ENCODE measurements at places on chromosomes 5 and 9.

- H3K36me3 ChIP-seq: no peaks in the 10 kb centered on the region
- no peak overlapping the region for H3K27ac ChIP-seq
- no peak for DNase-seq
- no peak overlapping the region for H3K4me3 ChIP-seq
Observed at GRCh38 chr5:65209341-65209740, 272.4 kb downstream of the ADAMTS6 start.

DNA sequence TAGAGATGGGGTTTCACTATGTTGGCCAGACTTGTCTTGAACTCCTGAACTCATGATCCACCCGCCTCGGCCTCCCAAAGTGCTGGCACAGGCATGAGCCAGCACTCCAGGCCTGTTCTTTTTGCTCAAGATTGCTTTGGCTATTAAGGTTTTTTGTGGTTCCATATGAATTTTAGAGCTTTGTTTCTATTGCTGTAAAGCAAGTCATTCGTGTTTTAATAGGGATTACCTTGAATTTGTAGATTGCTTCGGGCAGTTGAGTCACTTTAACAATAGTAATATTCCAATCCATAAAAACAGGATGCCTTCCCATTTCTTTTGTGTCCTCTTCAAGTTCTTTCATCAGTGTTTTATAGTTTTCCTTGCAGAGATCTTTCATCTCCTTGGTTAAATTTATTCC, 22.1 kb downstream of the C6 start:
- H3K4me1 ChIP-seq: no peaks in the 10 kb centered on the region
- H3K27me3 ChIP-seq: no peaks in the 10 kb centered on the region
- DNase-seq: no peak
- no peak overlapping the region for H3K27ac ChIP-seq
- no peaks in the 10 kb centered on the region for H3K36me3 ChIP-seq

DNA sequence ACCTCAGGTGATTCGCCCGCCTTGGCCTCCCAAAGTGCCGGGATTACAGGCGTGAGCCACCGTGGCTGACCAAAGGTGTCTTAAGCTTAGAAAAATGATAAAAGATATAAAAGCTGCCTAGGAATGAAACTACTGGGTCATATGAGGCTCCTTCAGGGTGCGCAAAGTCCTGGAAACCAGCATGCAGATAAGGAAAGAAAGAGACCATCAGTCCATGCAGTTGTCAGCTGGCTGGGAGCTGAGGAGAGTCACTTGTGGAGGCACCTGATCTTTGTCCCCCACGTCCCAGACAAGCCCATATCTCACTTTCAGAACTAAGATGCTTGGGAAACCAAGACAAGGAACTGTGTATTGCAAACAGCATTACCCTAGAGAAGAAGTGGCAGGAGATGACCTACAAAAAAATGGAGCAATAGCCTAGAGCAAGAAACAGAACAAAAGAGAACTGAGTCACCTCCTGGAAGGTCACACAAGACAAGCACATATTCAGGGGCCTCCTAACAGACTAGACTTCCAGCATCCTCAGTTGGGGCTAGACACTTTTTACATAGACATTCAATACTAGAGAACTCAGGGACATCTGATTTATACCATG, 2.8 kb upstream of the CCDC125 start:
- no peak overlapping the region for H3K4me3 ChIP-seq
- DNase-seq: no peak
- H3K36me3 ChIP-seq: no peaks in the 10 kb centered on the region
- peaks cover 19% of the 10 kb centered on the region for H3K4me1 ChIP-seq
- H3K27me3 ChIP-seq: no peaks in the 10 kb centered on the region
- no peak overlapping the region for H3K27ac ChIP-seq

GRCh38 chr9:38062498-38063362, 6.3 kb downstream of the SHB start:
- H3K4me1 ChIP-seq: peaks cover 28% of the 10 kb centered on the region
- H3K27me3 ChIP-seq: peaks cover 10% of the 10 kb centered on the region
- H3K27ac ChIP-seq: no peak overlapping the region

GRCh38 chr9:38284588-38285051, 107.9 kb upstream of the ALDH1B1 start:
- H3K27ac ChIP-seq: no peak overlapping the region
- peaks cover 3% of the 10 kb centered on the region for H3K4me1 ChIP-seq
- DNase-seq: peak; percentile 15
- no peaks in the 10 kb centered on the region for H3K27me3 ChIP-seq
- H3K36me3 ChIP-seq: no peaks in the 10 kb centered on the region
- no peak overlapping the region for H3K4me3 ChIP-seq

Data from DND-41 (cell line).